Naive thymus-derived CD4-positive, alpha-beta T cell (primary cell): ENCODE measurements at places on chromosomes 1 and 21. TPM values are rescaled to one million over a fixed set of nuclear protein-coding genes. Genes with fewer than 3 reads are reported as not detected.

S100A2 gene
- total RNA-seq = not detected

- peak; percentile 61 for DNase-seq
These were observed 17.9 kb upstream of the ABCG1 start for GRCh38 chr21:42200906-42201614.

DNA sequence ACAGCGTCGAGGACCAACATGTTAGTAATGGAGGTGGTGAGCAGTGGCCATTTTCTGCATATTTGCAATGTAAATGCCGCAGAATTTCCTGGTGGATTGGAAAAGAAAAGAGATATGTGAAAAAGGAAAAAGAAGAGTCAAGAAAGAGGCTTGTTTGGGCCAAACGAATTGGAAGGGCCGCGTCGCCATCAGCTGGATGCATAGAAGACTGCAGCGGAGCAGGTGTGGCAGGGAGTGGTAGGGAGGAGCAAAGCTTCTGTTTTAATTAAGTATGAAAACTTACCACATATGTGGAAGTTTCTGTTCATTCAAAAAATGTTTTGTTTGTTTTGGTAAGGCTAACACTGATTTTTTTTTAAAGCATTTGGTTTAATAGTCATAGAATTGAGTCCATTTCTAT, 690.7 kb downstream of the NCAM2 start:
- no peak for DNase-seq

- no peak for DNase-seq
These were observed 163.5 kb downstream of the TLR5 start for GRCh38 chr1:222979561-222979960.

GRCh38 chr1:174836543-174836942, 163.2 kb upstream of the CACYBP start:
- DNase-seq = no peak

GRCh38 chr1:241821363-241821762, 26.6 kb upstream of the EXO1 start:
- DNase-seq = no peak
